GM04503 (cell line): ENCODE measurements at places on chromosomes 16 and 17.

GRCh38 chr16:47067203-47067602 is 76.5 kb downstream of the NETO2 start:
- no peak for DNase-seq

DNA sequence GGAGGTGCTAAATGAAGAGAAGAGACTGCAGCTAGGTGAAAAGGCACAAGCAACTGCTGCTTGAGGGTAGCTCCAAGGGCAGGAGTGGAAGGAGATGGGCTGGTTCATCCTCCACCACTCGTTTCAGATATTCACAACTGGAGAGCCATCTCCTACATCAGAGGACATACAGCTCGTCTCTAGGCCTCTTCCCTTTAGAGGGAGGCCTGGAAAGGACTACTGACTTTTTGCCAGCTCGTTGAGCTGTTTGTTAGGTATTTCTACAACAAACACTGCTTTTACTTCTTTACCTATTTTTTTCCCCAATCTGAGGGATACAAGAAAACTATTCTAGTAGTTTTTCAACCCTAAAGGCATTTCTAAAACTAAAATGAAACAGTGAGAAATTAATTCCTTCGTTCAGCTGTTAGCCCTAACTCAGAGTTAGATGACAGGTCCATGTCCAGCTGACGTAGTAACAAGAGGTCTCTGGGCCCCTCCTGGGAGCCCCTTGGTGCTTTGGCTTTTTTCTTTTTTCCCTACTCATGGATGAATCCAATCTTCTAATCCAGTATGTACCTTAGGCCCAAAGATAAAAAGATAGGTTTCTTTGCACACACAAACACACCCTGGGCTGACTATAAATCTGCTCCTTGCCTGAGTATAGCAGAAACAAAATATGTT is 47.8 kb upstream of the TBX2 start:
- no peak for DNase-seq

DNA sequence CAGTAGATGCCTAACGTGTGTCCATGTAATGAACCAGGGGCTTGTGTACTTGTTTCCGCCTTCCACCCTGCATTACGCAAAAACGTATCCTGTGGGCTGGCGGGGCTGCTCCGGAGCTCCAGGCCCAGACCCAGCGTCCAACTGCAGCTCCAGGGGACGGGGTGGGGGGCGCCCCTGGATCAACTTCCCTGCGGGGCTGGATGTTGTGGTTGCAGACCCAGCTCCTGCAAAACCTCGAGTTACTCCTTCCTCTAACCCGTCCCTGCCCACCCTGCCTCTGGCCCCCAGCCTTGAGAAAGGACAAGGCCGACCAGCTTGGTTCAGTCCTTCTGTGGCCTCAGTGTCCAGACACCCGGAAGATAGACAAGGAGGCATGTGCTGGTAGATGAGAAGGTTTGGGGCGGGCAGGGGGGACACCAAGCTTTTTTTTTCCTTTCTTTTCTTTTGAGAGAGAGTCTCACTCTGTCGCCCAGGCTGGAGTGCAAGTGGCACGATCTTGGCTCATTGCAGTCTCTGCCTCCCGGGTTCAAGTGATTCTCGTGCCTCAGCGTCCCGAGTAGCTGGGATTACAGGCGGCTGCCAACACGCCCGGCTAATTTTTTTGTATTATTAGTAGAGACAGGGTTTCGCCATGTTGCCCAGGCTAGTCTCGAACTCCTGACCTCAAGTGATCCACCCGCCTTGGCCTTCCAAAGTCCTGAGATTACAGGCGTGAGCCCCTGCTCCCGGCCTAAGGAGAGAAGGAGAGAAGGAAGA is 731 bp upstream of the EXOC7 start:
- DNase-seq: no peak

GRCh38 chr16:31113121-31114120 is 4.0 kb upstream of the KAT8 start:
- no peak for DNase-seq

DNA sequence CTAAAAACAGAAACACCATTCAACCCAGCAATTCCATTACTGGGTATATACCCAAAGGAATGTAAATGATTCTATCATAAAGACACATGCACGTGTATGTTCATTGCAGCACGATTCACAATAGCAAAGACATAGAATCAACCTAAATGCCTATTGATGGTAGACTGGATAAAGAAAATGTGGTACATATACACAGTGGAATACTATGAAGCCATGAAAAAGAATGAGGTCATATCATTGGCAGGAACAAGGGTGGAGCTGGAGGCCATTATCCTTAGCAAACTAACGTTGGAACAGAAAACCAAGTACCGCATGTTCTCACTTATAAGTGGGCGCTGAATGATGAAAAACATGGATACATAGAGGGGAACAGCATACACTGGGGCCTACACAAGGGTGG is 77.2 kb upstream of the MYOCD start:
- no peak for DNase-seq

- DNase-seq: no peak
These were observed 49.5 kb upstream of the SOX9 start for GRCh38 chr17:72071330-72071729.

DNA sequence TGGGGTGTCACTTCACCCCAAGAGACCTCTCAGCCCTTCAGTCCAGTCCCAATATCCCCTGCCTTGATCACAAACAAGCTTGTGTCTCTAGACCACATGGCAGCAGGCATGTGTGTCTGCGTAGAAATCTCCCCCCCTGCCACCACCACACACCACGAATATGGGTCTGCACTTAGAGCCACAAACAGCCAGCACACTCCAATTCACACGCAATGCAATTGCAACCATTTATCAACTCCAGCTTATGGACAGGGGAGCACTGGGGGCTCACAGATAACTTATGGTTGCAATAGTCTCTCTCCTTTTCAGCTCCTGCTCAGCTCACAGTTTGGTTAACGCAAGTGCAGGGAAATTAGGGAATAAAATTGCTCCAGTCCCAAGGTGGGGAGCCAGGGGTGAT is 2.6 kb downstream of the HOXB9 start:
- no peak for DNase-seq

- no peak for DNase-seq
These were observed 105.4 kb downstream of the ZNF423 start for GRCh38 chr16:49750341-49751000.

GRCh38 chr16:69166946-69167930 is 19.7 kb upstream of the SNTB2 start:
- no peak for DNase-seq

DNA sequence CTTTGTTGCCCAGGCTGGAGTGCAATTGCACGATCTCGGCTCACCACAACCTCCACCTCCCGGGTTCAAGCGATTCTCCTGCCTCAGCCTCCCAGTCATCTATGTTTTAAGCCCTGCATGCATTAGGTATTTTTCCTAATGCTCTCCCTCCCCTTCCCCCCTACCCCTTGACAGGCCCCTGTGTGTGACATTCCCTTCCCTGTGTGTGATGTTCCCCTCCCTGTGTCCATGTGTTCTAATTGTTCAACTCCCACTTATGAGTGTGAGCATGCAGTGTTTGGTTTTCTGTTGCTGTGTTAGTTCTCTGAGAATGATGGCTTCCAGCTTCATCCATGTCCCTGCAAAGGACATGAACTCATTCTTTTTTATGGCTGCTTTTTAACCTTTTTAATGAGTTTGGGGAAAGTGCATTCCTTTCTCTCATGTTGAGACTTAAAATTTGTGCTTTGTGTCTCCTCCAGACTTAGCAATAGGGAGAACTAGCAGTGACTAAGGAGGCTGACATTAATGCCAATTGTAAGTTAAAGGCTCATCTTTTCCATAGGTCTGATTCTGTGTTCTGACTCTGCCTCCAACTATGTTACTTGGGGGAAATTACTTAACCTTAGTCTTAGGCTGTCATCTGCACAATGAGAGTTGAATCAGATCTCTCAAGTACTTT is 17.7 kb upstream of the PHAF1 start:
- DNase-seq: peak; percentile 91

DNA sequence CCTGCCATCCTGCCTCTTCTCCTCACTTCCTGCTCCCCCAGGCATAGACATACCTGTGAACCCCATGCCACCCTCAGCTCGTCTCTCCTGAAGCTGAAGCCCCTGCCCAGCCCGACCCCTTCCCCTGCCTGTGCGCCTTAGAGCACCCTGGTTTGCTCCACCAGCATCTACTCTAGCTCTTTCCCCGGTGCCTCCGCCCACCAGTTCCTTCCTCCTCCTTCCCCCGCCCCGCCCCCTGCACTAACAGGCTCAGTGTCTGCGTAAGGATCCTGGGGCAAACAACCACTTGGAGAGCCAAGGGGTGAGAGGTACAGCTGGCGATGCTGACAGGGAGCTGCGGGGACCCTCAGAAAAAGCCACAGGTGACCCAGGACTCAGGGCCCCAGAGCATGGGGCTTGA is 1.9 kb downstream of the GPR142 start:
- no peak for DNase-seq

- peak; percentile 94 for DNase-seq
These were observed 64.6 kb downstream of the FTO start for GRCh38 chr16:53768593-53768992.
